Suppressor macrophage treated with lipopolysaccharide for 1 hour (primary cell): ENCODE measurements at places on chromosomes 7 and 10.
A peak's percentile ranks its signal among the peaks of the same experiment; 100 is the strongest.

DNA sequence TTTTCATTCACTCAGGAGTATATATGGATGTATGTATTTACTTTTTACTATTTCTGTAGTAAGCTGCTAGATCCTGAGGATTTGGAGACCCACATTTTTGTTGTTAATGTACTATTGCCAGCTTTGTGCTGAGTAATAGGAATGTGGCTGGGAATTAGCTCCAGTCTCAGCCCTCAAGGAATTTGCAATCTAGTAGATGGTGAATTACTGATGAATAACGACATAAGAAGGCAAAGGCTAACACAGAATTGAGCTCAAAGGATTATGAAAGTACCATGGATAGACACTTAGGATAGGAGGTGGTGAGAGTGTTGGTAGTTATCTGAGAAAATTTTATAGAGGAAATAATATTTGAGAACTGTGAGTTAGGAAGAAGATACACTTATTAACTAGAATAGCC lies 19.9 kb downstream of the CASD1 start:
- no peak for DNase-seq

GRCh38 chr7:107503687-107504086 lies 33.8 kb downstream of the GPR22 start:
- no peak for DNase-seq

DNA sequence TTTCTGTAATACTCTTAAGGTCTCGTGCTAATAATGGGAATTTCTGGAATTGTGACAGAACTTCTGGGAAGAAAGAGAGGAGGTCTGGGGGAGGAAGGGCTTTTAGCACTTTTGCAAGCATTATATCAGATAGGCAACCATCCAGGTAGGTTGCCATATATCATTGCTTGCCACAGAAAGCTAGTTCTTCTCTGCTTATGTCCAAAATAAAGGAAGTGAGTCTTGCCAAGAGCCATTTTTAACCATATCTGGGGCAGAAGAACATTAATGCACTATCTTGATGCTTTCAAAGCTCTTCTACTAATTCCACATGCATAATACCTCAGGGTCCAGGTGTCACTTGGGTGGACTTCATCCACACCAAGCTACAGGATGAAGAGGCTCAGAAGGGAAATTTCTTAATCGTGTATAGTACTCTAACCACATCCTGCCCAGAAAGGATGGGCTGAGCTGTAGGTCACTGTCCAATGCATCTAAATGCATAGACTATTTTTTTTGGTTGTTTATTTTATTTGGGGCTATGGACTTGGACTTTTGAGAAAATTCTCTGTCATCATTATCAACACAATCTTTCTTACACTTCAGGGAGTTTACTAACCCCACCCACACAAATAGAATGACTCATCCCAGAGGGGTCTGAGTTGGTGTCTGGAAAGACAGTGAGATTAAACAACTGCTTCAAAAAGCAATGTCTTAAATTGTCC lies 68.9 kb upstream of the ADO start:
- DNase-seq = peak; percentile 90

GRCh38 chr7:98603399-98603788 lies 13.7 kb upstream of the NPTX2 start:
- DNase-seq = no peak

- DNase-seq = no peak
Measured at GRCh38 chr10:32446536-32447406, 831 bp downstream of the CCDC7 start.
